ENCODE measurements at places on chromosomes 6 and 20.
A peak's percentile ranks its signal among the peaks of the same experiment; 100 is the strongest.

- DNase-seq = no peak
These were observed 932.1 kb upstream of the MANEA start for GRCh38 chr6:94645191-94645590.

GRCh38 chr6:43267619-43268354, 24.5 kb downstream of the TTBK1 start:
- no peak for DNase-seq

- DNase-seq = peak; percentile 91
These were observed 101.4 kb downstream of the ADGB start for GRCh38 chr6:146700078-146700686.

DNA sequence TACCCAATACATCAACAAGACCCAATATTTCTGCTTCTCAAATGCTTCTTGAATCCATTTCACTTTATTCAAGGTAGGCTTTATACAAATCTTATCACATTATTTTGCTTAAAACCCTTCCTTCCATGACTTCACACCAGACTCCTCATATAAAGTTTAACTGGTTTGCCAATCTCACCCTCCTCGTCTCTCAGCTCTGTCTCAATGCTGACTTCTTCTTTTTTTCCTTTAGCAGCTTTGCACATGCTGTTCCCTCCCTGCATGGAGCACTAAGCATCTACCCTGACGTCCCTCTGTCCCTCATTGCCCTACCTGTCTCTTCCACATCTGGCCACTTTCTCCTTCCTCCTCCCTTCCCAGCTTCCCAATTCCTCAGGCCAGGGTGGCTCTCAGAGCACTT, 31.4 kb downstream of the KCNK17 start:
- DNase-seq = no peak

- no peak for DNase-seq
These were observed 54.7 kb upstream of the SNX9 start for GRCh38 chr6:157768304-157768703.

DNA sequence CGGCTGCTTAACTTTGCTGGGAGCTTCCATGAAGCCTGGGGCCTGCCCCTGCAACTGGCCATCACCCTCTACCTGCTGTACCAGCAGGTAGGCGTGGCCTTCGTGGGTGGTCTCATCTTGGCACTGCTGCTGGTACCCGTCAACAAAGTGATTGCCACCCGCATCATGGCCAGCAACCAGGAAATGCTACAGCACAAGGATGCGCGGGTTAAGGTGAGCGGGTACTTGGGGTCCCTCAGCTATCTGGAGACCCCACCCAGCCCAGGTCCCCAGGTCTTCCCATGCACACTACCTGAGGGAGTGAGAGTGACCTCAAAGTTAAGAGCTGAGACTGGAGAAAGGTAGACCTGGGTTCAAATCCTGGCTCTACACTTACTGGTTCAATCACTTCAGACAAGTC, 5.8 kb downstream of the ABCC10 start:
- DNase-seq = no peak

GRCh38 chr20:49951151-49951550, 15.0 kb downstream of the RNF114 start:
- no peak for DNase-seq

- DNase-seq = peak; percentile 75
These were observed at the start of gene CD109 for GRCh38 chr6:73695619-73696421. Gene CD109 (plus strand): TSS chr6:73696203. CDS start chr6:73696216, 13 bp downstream.

GRCh38 chr6:98931696-98932095, 16.1 kb downstream of the FBXL4 start:
- no peak for DNase-seq

- no peak for DNase-seq
These were observed 81.6 kb upstream of the KHDRBS2 start for GRCh38 chr6:62367601-62368000.

DNA sequence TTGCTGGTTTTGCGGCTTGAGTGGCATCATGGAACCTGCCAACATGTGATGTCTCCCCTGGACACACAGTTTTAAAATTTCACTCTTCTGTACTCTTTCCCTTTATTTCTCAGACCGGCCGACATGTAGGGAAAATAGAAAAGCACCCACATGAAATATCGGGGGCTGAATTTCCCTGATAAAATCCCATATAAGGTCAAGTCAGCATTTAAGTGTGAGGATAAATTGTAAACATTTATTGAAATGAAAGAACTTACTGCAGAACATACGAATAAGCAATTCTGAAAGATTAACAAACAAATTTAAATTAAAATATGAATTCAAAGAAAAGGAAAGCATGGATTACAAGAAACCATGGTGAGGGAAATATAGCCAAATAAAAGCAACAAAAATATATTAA, 345.5 kb downstream of the EPHA7 start:
- no peak for DNase-seq

GRCh38 chr6:152356662-152357061, 280.5 kb downstream of the SYNE1 start:
- peak; percentile 38 for DNase-seq

GRCh38 chr20:58908941-58909340, 56.4 kb downstream of the GNAS start:
- no peak for DNase-seq

DNA sequence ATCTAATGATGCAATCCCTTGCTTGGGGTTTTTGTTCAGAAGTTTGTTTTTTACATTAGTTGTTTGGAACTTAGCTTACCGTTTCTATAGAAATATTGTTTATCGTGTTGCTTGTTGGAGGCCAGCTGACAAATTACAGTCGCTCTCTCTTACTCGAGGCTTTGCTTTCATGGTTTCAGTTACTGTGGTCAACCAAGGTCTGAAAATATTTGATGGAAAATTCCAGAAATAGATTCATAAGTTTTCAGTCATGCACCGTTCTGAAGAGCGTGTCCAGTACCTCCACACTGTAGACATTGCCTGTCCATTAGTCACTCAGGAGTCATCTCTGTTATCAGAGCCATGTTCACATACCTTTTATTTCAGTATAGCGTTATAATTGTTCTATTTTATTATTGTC, 47.9 kb downstream of the DEK start:
- peak; percentile 85 for DNase-seq

- no peak for DNase-seq
These were observed 232.2 kb downstream of the SYNDIG1 start for GRCh38 chr20:24701668-24702067.

GRCh38 chr6:158835616-158836221, 16.6 kb upstream of the EZR start:
- peak; percentile 70 for DNase-seq

DNA sequence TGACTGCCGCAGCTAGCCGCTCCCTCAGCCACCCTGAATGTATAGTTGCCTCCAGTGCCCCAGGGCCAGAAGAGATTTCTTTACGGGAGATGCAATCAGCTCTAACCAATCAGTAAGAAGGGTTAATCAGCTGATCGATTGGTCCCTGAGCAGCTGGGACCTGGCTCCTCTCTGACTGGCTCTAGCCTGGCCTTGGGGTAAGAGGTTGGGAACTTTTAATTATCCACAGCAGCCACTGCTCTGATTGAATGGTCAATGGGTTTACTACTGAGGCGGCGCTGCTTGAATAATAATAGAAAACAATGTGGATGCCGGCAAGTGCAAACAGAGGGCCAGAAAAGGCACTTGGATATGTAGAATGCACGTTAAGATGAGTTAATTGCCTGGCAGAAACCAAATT, 99.8 kb downstream of the TFAP2A start:
- DNase-seq = no peak

DNA sequence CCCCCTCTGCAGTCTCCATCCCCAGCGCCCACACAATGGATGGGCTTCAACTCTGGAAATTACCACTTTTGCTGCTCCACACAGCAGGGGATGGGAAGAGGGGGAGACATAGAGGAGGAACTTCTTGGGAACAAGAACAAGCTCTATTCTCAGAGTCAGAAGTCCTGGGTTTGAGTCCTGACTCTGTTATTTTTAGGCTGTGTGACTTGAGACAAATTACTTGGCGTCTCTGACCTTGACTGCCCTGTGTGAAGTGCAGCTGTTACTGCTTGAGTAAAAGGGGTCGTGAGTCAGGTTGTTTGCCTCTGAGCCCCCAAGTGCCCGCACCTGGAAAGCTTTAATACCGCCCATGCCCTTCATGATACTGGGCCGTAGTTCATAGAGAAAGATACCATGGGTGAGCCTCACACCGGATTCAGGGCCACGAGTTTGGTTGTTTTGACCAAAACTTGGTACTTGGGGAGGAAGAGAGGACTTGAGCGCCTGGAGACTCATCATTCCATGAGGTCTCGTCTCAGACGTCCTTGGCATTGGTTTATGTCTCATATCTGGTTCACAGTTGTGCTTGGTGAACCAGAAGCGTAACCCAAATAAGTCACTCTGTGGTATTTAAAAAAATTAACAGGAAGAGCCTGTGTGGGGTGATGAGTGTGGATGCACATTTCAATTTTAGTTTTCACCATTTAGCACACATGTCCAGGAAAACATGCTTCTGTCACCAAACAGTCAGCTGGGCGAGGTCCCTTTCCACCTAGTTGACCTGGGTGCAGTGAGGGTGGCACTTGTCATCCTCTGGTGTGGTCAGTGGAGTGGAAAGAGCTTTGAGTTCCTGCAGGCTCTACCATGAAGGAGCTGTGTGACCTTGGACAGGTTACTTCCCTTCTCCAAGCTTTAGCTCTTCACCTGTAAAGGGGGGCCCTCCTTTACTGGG, 75.6 kb downstream of the CDC5L start:
- DNase-seq = no peak

- no peak for DNase-seq
These were observed 40.4 kb downstream of the SYNJ2 start for GRCh38 chr6:158021814-158022748.

GRCh38 chr6:4460586-4461475, 315.4 kb upstream of the CDYL start:
- DNase-seq = peak; percentile 77

- DNase-seq = peak; percentile 72
These were observed 2.2 kb upstream of the TUBB2B start for GRCh38 chr6:3229566-3230178.

Measured in astrocyte of the hippocampus (primary cell).